ENCODE measurements at places on chromosomes 16 and 17. TPM values are rescaled to one million over a fixed set of nuclear protein-coding genes. Genes with fewer than 3 reads are reported as not detected.

The ABCA9 gene
- 24.4 TPM for total RNA-seq

The PRSS27 gene
- 3.5 TPM for total RNA-seq

The UBFD1 gene
- total RNA-seq = 145 TPM

The LLGL2 gene
- total RNA-seq = 19.9 TPM

The QPRT gene
- 24.9 TPM for total RNA-seq

The NPIPB4 gene
- 53.0 TPM for total RNA-seq

The ZSCAN10 gene
- not detected for total RNA-seq

The PRR29 gene
- total RNA-seq = 1.3 TPM

The SLC12A3 gene
- not detected for total RNA-seq

The USP43 gene
- 1.0 TPM for total RNA-seq

The CES3 gene
- 1.8 TPM for total RNA-seq

The GNG13 gene
- not detected for total RNA-seq

The WNK4 gene
- not detected for total RNA-seq

The NLRC3 gene
- 0.72 TPM for total RNA-seq

The LGALS3BP gene
- total RNA-seq = 136 TPM
